Panc1 (cell line): ENCODE measurements at places on chromosomes 1 and 21.

GRCh38 chr1:55445416-55445815 lies 230.3 kb upstream of the USP24 start:
- H3K27me3 ChIP-seq = no peaks in the 10 kb centered on the region
- H3K4me1 ChIP-seq = no peaks in the 10 kb centered on the region
- no peaks in the 10 kb centered on the region for H3K36me3 ChIP-seq
- DNase-seq = no peak

DNA sequence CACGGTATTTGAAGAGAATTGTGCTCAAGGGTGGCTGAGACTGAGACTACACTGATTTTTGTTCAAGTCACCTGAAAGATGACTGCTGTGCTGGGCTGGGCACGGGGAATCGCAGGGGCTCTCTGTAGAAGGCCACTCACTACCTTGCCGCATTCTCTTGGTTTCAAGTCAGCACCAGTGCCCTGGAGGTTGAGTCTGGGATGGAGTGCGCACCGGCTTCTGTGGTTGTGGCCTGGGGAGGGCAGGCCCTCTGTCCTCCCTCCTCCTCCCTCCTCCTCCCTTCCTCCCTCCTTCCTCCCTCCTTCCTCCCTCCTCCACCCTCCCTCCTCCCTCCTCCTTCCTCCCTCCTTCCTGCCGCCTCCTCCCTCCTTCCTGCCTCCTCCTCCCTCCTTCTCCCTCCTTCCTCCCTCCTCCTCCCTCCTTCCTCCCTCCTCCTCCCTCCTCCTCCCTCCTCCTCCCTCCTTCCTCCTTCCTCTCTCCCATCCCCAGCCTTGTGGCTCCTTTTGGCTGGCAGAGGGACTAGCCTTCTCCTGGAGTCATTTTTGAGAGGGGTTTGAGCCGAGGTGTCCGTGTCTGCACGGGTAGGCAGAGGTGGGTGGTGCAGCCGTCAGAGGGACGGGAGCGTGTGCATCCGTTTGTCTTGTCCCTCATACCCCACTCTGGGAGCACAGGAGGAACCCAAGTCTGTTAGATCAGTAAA lies 9.5 kb downstream of the RER1 start:
- peaks cover 23% of the 10 kb centered on the region for H3K36me3 ChIP-seq
- DNase-seq = no peak
- H3K27me3 ChIP-seq = no peaks in the 10 kb centered on the region
- H3K4me3 ChIP-seq = no peak overlapping the region
- peaks cover 22% of the 10 kb centered on the region for H3K4me1 ChIP-seq
- H3K27ac ChIP-seq = no peak overlapping the region

DNA sequence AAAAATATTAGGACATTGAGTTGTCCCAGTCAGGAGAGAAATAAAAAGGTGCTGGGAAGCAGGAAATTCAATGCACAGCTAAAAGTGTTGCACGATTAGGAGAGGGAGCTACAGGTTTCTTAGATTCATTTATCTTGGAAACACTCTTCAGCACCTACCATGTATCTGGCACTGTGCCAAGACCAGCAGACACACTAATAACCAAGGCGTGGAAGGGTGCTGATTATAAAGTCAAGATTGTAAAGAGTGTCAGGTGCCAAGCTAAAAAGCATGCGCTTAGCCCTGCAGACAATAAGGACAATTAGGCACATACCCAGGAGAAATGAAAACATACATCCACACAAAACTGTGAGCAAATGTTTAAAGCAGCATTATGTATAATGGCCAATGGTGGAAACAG lies 129.9 kb downstream of the DSCAM start:
- H3K36me3 ChIP-seq = no peaks in the 10 kb centered on the region
- H3K27ac ChIP-seq = no peak overlapping the region
- H3K4me3 ChIP-seq = no peak overlapping the region

DNA sequence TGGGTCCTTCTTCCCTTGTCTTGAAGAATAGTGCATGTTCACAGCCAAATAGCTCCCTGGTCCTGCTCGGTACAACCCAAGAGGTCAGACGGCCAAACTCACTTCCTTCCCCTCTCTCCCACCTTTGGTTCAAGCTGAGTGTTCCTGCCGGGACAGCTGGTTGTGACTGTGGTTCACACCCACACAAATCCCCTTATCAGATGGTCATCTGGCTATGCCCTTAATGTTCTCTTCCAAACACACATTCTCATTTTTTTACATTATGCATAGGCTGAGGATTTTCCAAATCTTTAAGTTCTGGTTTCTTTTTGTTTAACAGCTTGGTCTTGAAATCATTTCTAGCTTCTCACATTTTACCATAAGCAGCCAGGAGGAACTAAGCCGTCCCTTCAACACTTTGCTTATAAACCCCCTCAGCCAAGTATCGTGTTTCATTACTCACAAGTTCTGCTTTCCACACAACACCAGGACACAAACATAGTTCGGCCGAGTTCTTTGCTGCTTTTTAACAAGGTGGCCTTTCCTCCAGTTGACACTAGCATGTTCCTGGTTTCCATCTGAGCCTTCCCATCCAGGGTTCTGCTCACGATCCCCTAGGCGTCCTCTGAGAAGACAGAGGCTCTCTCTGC lies 19.7 kb upstream of the TSPEAR start:
- no peaks in the 10 kb centered on the region for H3K27me3 ChIP-seq
- no peak for DNase-seq
- H3K4me1 ChIP-seq = no peaks in the 10 kb centered on the region
- no peak overlapping the region for H3K4me3 ChIP-seq
- no peak overlapping the region for H3K27ac ChIP-seq

DNA sequence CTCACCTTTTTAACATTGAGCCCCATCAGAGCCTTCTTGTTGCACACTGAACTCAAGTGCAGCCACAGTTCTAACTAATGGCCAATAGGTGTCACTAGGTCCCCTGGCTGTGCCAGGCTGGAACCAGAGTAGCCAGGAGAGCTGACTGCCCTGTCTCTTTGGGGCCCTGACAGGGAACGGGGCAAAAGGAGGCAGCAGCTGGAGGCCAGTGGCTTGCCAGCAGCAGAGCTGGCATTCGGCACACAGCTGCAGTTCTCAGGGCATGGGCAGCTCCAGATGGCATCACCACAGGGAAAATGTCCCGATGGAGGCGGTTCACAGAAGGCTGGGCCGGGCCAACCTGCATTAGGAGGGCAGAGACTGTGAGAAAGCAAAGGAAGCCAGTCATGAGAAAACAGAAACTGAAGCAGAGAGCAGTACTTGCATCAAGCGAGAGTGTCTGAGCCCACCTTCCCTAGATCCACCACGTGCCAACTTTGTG lies 188.6 kb downstream of the FCRL5 start:
- no peaks in the 10 kb centered on the region for H3K4me1 ChIP-seq
- no peaks in the 10 kb centered on the region for H3K36me3 ChIP-seq
- no peak overlapping the region for H3K4me3 ChIP-seq
- no peaks in the 10 kb centered on the region; the same call in 1 of the 2 replicates for H3K27me3 ChIP-seq
- no peak overlapping the region for H3K27ac ChIP-seq

GRCh38 chr1:68421350-68421749 lies 28.4 kb downstream of the RPE65 start:
- H3K27ac ChIP-seq = no peak overlapping the region
- no peak for DNase-seq
- H3K4me3 ChIP-seq = no peak overlapping the region
- no peaks in the 10 kb centered on the region for H3K36me3 ChIP-seq
- no peaks in the 10 kb centered on the region for H3K27me3 ChIP-seq

DNA sequence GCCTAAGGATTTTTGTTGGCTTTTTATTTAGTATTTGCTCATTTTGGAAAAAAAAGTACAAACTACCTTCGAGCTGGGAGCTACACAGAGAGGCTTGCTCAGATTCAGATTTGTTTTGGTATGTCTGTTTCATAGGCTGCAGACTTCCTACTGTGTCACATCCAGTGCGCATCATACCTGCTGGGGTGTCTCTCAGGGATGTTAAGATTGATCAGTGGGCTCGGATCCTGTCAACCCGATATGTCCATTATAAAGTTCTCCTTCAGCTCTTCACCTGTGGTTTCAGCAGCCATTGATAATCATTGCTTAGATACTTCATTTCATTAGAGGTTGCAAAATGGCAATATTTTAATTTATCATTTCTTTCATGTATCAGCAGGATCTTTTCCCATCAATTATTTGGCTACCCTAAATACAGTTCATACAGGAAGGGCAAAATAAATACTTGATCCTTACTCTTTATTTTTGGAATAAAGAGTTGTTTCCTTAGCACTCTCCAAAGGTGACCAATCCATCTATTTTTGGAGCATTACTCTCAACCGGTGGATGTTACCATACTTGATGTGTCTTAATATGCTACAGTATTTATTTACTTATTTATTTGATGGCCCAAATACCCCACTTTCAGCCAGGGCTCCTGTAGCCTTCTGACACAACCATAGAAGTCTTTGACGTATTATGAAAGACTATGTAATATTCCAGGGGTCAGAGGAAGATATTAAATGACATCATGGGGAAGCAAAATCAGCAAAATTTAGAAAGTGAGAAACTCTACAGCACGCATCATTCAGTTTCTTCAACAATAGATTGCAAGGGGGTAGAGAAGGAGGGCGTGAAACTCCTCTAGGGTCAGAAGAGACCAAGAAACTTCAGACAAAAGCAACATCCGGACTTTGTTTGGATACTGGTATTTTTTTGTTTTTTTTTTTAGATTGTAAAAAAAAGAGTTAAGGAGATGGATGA lies 55.3 kb upstream of the HNRNPU start:
- H3K4me1 ChIP-seq = 0 out of 2 replicates have a peak, but pooled peaks cover 3% of the 10 kb centered on the region
- peaks cover 2% of the 10 kb centered on the region; the same call in 1 of the 2 replicates for H3K27me3 ChIP-seq
- H3K4me3 ChIP-seq = peak overlapping the region; percentile 46
- H3K27ac ChIP-seq = no peak overlapping the region
- no peaks in the 10 kb centered on the region for H3K36me3 ChIP-seq

- no peak overlapping the region for H3K4me3 ChIP-seq
- DNase-seq = no peak
- no peak overlapping the region for H3K27ac ChIP-seq
- no peaks in the 10 kb centered on the region for H3K36me3 ChIP-seq
- H3K27me3 ChIP-seq = no peaks in the 10 kb centered on the region
Measured at GRCh38 chr1:59568158-59568935, 246.4 kb upstream of the HOOK1 start.

DNA sequence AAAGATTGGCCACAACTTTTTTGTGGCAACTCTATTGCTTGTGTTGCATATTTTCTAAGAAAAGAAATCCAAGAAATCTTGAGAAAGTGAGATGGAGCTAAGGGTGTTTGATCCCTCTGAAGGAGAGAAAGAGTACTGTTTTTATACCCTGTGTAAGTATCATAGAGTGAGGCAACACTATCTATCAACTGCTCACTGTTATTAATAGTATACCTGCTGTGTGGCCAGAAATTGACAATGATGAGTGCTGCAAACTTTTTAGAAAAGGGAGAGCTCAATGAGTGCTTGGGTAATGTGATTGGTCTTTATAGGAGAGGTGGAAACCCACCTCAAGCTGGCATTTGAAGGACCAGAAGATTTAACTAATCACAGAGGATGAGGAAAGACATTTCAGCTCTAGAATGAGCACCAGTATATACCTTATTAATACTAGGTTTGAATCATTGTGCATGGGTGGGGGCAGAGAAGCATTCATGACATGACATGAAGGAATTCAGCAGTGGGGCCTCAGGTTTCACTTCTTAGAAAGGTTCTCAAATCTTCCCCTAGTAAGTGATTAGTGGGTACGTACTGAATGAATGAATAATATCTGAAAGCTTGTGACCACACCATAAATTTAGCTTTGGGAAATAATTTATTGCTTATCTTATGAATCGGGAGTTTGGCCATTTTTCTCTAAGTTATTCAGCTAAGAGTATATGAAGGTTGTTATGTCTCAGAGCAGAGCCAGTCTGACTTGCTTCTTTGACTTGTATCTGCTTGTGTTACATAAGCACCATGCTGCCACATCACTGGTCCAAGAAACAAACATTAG lies 169.2 kb upstream of the SGIP1 start:
- H3K27ac ChIP-seq = no peak overlapping the region
- DNase-seq = no peak
- H3K27me3 ChIP-seq = no peaks in the 10 kb centered on the region
- no peak overlapping the region for H3K4me3 ChIP-seq
- no peaks in the 10 kb centered on the region for H3K36me3 ChIP-seq
- no peaks in the 10 kb centered on the region for H3K4me1 ChIP-seq

GRCh38 chr1:87603626-87604025 lies 274.9 kb downstream of the LMO4 start:
- no peaks in the 10 kb centered on the region for H3K27me3 ChIP-seq
- no peak overlapping the region for H3K27ac ChIP-seq
- no peak overlapping the region for H3K4me3 ChIP-seq
- 0 out of 2 replicates have a peak, but pooled peaks cover 3% of the 10 kb centered on the region for H3K4me1 ChIP-seq
- DNase-seq = no peak

DNA sequence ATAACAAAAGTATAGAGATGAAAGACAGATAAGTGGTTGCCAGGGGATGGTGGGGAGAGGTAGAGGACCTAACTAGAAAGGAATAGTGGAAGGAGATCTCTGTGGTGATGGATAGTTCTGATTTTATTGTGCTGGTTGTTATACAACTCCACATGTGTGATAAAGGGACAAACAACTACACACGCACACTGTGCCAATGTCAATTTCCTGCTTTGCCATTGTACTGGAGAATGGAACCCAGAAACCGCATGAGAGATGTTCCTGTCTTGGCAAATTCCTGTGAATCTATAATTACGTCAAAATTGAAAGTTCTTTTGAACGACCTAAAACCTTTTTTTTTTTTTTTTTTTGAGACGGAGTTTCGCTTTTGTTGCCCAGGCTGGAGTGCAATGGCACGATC lies 11.0 kb downstream of the TNFRSF9 start:
- H3K36me3 ChIP-seq = no peaks in the 10 kb centered on the region
- H3K4me3 ChIP-seq = no peak overlapping the region
- H3K27ac ChIP-seq = no peak overlapping the region

- H3K36me3 ChIP-seq = no peaks in the 10 kb centered on the region
- peaks cover 10% of the 10 kb centered on the region for H3K27me3 ChIP-seq
- no peak for DNase-seq
- peaks cover 7% of the 10 kb centered on the region; the same call in 1 of the 2 replicates for H3K4me1 ChIP-seq
Measured at GRCh38 chr1:153346077-153346723, 2.4 kb downstream of the PGLYRP4 start.

DNA sequence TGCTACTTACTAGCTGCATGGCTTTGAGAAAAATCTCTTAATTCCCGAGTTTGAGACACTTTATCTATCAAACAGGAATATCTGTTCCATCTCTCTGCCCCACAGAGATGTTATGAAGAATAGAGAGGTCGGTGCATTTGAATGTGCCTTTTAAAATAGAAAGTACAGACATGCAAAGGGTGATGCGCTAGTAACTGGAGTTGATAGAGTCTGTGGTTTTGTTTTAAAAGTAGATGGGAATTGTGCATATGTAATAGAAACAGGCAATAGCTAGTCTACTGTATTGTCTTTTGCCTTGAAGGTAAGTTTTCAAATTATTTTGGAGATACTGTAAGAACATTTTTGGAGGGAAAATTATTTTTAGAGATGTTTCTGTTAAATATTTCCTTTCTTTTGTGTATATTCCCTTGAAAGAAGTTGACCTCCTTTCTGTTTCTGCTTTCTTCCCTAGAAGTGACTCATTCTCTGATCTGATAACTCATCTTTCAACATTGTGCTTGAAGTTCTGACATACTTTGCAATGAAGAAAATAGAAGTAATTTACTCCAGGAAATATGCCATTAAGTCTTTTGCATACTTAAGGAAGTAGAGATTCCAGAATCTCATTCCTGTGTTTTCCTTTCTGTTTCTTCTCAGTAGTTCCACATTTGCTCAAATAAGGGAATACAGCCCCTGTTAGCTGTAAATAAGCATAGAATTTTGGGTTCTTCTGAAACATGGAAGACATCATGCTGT lies 151.6 kb downstream of the SDCCAG8 start:
- no peak for DNase-seq
- no peak overlapping the region for H3K27ac ChIP-seq
- no peaks in the 10 kb centered on the region for H3K4me1 ChIP-seq
- H3K4me3 ChIP-seq = no peak overlapping the region
- no peaks in the 10 kb centered on the region for H3K27me3 ChIP-seq
- H3K36me3 ChIP-seq = no peaks in the 10 kb centered on the region
